Coronary artery (tissue), 2 donors: ENCODE measurements at places on chromosomes 2 and 18.

DNA sequence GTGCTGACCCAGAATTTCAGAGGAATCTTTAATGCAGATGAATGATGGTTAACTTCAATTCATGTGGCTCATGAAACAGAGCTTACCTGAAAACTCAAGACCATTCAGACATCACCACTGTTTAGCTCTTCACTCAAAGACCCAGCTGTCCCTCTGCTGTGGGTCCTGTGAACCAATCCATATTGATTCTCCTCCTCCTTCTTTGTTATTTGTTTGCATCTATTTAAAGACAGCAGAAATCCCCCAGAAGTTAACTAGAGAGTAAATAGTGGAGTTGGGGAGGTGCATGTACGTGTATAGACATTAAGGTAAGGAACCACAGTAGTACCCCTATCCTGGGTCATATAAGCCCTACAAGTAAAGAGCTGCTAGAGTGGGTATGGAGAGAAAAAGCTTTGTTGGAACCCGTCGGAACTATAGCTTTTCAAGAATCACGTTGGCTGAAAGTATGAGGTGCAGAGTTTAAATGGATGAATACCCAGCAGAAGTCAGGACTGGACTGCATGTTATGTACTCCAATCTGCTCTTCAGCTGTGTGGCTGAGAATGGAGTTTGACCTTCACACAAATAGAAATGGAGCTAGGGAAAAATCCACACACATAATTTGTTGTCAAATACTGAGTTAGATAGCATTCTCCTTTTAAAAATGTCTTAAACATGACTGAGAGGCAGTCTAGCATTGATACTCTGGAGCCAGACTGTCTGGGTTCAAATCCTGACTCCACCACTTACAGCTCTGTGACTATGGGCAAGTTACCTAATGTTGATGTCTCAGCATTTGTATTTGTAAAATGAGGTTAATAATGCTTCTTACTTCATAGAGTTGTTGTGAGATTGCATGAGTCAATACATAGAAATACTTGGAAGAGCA is 81.7 kb upstream of the HK2 start:
- DNase-seq, result no peak

DNA sequence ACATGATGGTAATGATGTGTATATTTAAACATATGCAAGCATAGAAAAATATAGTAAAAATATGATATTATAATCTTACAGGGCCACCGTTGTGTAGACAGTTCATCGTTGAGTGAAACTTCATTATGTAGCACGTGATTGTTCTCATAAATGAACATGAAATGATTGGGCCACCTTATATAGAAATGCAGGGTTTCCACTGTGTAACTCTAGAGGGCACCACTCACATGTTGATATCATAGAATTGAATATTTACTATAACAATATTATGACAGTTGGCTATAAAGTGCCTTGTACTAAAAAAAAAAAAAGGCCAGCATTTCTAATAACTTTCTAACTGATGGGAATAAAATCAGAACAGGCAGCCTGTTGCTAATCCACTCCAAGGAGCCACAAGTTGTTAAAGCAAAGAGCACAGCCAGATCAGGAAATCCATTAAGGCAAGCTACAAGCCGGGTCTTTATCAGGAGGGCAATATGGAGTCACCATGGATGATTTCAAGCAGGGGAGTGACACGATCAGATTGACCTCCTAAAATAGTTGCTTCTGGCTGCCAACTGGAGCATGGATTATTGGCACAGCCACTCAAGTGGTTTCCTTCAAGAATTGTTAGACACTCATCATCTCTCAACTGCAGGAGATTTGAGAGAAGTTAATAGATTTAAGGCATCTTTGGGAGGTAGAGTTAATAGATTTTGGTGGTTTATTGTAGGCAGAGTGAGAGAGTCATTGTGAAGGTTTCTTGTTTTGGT is 16.7 kb downstream of the IL1F10 start:
- no peak for DNase-seq

- no peak for DNase-seq
Measured at GRCh38 chr2:63665846-63666475, 77.2 kb downstream of the MDH1 start.

DNA sequence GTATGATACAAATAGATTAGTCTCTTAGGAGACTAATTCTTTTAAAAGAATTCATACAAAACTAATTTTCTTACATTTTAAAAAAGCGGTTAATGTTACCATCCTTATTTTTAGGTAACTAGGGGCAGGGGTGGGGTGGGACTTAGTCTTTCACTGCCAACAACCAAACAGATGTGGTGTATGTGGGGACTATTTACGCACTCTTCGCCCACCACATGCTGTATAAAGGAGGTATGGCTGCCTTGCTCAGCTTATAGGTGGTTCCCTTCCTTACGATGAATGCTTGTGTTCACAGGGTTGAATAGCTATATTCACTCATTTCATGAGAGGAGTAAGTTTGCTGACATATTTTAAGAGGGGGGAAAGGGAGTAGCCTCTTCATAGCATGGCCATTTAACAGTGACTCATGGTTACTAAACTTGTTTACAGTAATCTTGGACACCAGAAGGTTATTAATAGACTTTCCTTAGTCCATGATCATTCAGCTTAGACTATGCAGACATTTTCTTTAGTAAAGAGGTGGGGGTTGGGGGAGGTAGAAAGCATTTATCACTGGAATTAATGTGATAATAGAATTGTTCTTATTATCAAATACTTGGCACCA is 61.8 kb downstream of the CAB39 start:
- DNase-seq, result no peak

GRCh38 chr2:98089941-98090340 is 3.0 kb downstream of the VWA3B start:
- DNase-seq, result no peak

DNA sequence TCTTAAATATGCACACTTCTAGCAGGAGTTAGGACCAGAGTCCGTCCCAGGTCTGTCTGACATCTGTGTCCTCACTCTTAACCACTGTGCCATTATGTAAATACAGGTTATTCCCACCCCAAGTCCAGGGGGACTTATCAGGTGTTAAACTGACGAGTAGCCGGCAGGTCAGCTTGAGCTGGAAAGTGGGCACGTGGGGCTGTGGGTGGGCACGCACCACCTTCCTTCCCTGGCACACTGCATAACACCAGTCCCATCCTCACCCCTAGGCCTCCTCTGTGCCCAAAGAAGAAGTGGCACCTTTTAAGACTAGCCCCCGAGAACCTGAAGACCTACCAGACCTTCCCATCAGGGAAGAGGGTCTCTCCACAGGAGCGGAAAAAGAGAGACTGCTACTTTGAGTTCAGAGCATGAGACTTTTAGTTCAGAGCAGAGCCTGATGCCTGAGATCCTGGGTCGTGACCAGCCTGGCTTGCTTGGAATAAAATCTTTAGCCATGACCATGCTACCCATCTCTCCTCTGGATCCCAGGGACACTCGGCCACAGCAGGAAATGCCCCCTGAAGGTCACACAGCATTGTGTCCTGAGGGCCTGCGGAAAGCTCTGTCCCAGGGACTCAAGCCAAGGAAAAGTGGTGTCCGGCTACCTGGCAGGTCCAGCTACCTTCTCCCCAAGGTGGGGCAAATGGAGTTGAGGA is 62.0 kb downstream of the CIB4 start:
- DNase-seq, result no peak

GRCh38 chr2:96201338-96201737 is 7.3 kb downstream of the STARD7 start:
- DNase-seq, result no peak

DNA sequence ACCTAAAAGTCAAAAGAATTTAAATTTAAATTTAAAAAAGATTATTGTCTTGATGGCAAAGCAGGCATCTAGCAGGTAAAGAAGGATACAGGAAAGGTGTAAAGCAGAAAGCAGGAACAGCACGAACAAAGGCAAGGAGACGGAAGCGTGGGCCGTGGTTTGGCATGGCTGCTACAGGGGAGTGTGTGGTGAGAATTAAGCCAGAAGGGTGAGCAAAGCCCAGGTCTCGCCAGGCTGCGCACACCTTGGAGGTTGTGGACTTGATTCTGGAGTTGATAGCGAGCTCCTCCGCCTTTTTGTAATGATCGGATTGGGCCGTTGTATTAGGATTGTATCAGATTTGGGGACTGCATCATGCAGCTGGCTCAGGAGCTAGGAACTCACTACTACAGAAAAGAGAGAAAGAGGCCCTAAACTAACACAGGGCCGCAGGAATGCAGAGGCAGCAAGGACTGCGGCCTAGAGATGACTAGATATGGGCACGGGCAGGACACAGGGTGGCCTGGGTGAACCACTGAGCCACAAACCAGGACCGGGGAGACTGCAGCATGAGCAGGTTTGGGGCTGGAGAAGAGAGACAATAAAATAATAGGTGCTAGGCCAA is 71.4 kb upstream of the TMEM247 start:
- no peak for DNase-seq

- no peak for DNase-seq
Measured at GRCh38 chr2:26988058-26988860, 17.8 kb downstream of the MAPRE3 start.

GRCh38 chr2:101253703-101254450 is 1.2 kb downstream of the CNOT11 start:
- DNase-seq, result no peak

- no peak for DNase-seq
Measured at GRCh38 chr2:216989340-216990129, 129.7 kb upstream of the TNP1 start.

DNA sequence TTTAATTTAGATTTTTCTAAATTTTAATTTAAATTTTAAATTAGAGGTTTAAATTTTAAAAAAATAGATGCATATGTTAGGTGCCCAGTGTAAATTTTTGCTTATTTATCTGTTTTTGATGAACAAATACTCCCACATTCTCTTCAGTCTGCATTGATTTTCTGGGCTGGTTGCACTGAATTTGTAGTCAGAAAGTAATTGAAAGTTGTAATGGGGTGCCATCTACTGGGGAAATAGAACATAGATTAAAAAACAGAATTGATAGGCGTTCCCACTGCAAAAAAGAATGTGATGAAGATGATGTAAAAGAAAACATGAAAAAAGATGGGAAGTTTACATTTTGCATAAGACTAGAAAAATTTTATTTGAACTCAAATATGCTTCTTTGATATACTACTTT is 51.7 kb upstream of the CCDC85A start:
- no peak for DNase-seq

GRCh38 chr2:43300781-43301583 is 74.6 kb upstream of the ZFP36L2 start:
- DNase-seq, result peak; percentile 85

DNA sequence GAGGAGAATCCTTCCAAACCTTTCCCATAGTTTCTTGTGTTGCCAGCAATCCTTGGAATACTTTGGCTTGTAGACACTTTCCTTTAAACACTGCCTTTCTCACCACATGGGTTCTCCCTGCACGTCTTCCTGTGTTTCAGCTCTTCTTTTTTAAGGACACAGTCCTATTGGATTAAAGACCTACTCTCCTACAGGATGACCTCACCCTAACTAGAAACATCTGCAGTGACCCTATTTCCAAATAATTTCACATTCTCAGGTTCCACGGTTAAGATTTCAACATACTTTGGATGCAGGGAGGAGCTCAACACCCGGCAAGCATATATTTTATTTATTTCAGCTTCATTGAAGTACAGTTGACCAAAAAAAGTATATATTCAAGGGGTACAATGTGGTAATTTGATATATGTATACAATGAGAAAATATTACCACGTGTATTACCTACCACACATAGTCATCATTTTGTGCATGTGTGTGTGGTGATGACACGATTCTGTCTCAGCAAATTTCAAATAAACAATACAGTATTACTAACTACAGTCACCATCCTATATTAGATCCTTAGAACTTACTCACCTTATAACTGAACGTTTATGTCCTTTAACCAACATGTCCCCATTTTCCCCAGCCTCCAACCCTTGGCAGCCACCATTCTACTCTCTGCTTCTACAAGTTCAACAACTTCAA is 745.0 kb downstream of the CBLN2 start:
- DNase-seq, result no peak

DNA sequence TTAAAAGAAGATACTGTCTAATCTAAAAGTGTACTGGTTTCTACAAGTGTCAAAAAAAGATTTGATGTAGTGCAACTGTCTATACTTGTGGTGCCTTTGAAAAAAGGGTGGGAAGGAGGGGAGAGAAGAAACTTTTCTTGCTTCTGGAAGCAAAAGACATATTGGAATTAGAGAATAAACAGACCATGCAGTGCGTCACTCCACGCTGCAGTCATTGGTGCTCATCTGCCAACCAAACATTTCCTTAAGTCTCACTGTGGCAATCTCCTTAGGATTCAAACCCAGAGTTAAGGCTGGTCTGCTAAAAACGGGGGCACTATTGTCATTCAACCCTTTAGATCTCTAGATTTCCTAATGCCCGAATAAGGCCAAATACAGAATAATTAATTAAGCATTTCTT is 50.9 kb downstream of the PELI1 start:
- no peak for DNase-seq

DNA sequence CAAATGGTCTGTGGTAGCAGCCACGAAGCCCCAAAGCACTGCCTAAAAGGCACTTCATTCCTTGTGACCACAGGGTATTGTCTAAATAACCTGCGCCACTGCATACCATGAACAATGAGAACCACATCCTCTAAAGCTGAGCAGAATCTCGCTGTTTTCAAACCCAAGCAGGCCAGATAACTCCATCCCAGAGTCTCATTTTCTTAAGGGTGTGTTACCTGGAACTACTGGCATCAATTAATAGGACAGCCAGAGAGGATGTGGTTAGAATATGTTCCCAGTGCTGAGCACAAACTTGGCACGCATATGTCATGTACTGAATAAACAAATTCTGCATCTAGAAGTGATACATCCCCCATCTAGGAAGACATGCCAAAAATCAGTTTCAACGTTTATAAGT is 13.0 kb downstream of the VPS4B start:
- no peak for DNase-seq

DNA sequence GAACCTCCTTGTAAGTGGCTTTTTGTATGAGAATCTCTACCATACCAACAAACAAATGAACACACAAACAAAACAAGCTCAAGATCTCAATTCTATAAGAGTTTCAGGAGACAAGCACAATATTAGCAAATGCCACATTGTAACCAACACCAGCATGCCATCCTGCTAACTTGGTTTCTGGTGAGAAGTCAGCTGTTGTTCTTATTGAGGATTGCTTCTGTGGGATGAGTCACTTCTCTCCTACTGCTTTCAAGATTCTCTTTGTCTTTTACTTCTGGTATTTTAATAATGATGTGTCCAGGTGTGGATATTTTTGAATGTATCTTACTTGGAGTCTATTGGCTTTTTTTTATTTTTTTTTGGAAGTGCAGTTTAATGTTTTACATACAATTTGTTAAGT is 131.7 kb downstream of the BCL2L11 start:
- DNase-seq, result no peak

GRCh38 chr2:71749671-71750101 is 296.3 kb downstream of the DYSF start:
- no peak for DNase-seq

DNA sequence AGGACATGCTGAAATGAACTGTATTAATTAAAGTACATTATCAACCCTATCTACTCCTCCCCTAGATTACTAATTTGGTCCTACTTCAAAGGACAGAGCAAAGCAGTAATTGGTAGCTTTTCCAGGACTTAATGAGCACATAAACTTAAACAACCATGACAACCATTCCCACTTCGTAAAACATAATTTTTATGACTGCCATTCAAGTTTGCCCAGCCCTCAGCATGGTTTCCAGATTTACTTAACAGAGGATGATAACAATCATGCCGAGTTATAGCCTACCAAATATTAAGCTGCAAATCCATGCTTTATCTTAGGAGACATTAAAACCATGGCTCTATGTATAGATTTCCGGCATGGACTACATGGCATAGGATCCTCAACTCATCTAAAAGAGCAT is 401.1 kb upstream of the CHAC2 start:
- DNase-seq, result no peak

- no peak for DNase-seq
Measured at GRCh38 chr2:170353723-170354122, 175.8 kb downstream of the MYO3B start.
